ENCODE measurements at places on chromosomes 11 and 22.

DNA sequence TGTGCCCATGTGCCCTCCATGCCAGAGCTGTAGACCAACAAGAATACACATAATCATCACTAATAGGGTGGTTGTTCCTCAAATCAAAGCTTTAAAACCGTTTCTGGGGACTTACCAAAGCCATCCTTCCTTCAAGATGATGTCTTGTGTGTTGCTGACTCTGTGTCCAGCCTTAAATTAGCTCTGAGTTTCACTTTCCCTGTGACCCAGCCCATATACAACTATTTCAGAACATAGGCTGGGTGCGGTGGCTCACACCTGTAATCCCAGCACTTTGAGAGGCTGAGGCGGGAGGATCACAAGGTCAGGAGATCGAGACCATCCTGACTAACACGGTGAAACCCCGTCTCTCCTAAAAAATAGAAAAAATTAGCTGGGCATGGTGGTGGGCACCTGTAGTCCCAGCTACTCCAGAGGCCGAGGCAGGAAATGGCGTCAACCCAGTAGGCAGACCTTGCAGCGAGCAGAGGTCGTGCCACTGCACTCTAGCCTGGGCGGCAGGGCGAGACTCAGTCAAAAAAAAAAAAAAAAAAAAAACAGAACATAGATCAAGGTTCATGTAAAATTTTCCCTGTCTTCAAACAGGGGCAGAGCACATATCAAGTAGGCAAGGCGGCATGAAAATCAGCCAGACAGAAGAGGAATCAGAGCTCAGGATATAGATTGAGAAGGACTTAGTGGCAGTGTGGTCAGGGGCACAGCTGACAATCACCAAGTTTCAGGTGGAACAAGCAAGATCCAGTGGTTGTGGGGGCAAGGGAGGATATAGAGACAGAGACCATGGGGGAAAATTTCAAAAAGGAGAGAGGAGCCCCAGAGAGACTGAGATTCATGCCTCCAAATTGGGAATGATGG lies at the start of gene PLAAT2:
PLAAT2 (minus strand) TSS at position 179 of the 855 bp plus-strand sequence; CDS start at position 124, 55 bp downstream.
- no peak for DNase-seq

DNA sequence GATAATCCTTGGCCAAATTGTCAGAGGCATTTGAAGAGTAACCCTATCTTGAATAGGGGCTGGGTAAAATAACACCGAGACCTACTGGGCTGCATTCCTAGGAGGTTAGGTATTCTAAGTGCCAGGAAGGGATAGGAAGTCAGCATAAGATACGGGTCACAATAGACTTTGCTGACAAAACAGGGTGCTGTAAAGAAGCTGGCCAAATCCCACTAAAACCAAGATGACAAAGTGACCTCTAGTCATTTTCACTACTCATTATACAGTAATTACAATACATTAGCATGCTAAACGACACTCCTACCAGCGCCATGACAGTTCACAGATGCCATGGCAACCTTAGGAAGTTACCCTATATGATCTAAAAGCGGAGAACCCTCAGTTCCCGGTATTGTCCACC lies 964 bp upstream of the REXO2 start:
- DNase-seq: no peak

DNA sequence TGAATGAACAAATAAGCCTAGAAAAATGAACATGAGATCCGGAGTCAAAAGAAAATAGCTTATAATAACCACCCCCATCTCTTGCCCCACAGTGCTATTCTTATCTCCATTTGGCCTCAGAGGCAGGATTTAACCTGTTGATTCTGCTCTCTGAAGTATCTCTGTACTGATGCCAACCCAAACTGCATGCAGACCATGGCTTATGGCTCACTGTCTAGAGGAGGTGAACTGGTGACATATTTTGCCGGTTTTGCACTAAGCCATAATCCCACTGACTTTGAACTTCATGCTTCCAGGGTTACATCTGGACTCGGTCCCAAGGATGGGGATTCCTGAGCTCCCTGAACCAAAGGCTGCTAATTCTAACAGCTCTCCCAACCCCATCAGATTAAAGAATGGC lies 397.1 kb downstream of the TENM4 start:
- DNase-seq: no peak

- DNase-seq: no peak
Observed at GRCh38 chr22:42307806-42308563, 37.5 kb upstream of the TCF20 start.

DNA sequence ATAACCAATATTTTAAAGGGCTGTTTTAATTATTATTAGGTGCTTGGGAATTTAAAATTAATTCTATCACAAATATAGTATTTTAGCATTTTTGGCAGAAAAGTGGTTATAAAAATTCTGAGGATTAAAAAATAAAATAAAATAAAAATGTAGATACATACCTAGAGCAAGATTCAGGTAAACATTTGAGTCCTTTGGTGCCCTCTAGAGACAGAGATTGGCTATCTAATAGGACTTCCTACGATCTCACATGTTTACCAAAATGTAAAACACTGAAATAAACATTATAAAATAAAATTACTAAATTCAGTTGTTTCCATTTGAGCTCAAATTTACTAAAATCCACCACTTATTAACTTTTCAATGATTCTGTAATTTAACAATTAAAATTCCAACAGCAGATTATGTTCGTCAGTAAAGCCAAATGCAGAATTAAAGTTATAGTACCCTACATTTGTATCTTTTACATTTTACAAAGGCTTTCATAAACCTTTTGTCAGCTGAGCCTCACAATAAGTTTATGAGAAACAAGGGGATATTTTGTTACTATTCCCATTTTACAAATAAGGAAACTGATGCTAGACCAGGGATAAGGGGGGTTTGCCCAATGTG lies 27.7 kb downstream of the SLC36A4 start:
- no peak for DNase-seq

GRCh38 chr22:37581504-37581903 lies 1.6 kb upstream of the LGALS2 start:
- DNase-seq: no peak

- DNase-seq: no peak
Observed at GRCh38 chr22:39309364-39309861, 10.0 kb downstream of the RPL3 start.

- no peak for DNase-seq
Observed at GRCh38 chr11:119051440-119052162, 5.4 kb downstream of the HYOU1 start.

GRCh38 chr11:44090539-44090938 lies 4.9 kb upstream of the EXT2 start:
- no peak for DNase-seq

DNA sequence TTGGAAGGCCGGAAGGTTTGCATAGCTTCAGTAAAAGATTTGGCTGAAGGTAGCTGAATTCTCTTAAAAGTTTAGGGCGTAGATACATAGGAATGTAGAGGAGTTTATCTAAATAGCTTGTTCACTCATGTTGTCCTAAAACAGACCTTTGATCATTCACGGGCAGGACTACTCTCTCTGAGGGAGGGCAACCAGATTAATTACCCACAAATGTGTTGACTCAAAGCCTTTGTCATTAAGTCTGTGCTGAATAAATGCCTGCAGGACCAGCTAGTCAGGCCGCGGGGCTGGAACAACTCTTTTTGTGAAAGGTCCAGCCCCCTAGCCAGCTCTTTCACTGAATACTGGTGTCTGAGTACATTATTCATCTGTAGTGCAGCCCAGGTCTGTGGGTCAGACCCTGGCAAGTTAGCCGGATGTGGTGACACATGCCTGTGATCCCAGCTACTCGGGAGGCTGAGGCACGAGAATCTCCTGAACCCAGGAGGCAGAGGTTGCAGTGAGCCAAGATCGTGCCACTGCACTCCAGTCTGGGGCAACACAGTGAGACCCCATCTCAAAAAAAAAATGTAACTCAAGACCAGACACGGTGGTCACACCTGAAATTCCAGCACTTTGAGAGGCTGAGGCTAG lies 2.8 kb upstream of the FADD start:
- no peak for DNase-seq

- DNase-seq: no peak
Observed at GRCh38 chr11:44467931-44468330, 97.5 kb upstream of the CD82 start.

DNA sequence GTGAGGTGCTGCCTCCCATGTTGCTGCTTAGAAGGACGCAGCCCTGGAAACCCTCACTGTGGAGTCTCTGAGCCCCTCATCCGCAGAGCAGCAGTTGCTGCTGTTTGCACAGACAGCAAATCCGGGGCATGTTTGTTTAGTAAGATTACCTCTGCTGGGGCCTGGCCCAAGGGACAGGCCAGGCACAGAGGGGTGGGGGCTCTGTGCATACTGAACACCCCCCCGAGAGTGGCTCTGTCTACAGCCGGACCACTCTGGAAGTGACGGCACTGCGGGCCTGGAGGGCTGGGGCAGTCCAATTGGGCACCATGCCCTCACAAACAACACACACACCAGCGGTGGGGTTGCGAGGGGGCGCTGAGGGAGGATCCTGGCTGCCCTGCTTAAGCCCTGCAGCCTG lies 22.9 kb upstream of the CCDC188 start:
- DNase-seq: no peak

- no peak for DNase-seq
Observed at GRCh38 chr11:47425611-47426010, 628 bp downstream of the PSMC3 start.

DNA sequence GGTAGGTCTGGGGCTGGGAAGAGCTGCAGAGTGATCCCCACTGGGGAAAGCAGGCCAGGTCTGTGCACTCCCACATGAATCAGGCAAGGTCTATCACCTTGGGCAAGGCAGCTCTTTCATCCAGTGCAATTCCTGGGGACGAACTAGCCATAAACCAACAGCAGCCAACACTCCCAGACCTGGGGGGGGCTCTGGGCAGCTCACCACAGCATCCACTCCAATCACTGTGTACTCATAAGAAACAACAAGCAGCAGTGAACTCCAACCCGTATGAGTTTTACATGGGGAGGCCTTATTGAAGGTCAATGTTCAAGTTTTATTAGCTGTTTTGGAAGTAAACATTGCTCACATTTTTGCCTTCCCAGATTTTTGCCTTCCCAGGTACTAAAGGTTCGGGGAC lies 157.4 kb upstream of the NAV2 start:
- DNase-seq: no peak

DNA sequence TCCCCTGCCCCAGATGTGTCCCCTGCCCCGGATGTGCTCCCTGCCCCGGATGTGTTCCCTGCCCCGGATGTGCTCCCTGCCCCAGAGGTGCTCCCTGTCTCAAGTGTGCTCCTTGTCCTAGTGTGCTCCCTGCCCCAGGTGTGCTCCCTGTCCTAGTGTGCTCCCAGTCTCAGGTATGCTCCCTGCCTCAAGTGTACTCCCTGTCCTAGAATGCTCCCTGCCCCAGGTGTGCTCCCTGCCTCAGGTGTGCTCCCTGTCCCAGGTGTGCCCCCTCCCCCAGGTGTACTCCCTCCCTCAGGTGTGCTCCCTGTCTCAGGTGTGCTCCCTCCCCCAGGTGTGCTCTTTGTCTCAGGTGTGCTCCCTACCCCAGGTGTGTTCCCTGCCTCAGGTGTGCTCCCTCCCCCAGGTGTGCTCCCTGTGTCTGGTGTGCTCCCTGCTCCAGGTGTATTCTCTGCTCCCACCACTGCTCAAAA lies 48.7 kb upstream of the RASD2 start:
- DNase-seq: no peak

GRCh38 chr11:75563978-75564552 lies 2.0 kb downstream of the SERPINH1 start:
- no peak for DNase-seq

DNA sequence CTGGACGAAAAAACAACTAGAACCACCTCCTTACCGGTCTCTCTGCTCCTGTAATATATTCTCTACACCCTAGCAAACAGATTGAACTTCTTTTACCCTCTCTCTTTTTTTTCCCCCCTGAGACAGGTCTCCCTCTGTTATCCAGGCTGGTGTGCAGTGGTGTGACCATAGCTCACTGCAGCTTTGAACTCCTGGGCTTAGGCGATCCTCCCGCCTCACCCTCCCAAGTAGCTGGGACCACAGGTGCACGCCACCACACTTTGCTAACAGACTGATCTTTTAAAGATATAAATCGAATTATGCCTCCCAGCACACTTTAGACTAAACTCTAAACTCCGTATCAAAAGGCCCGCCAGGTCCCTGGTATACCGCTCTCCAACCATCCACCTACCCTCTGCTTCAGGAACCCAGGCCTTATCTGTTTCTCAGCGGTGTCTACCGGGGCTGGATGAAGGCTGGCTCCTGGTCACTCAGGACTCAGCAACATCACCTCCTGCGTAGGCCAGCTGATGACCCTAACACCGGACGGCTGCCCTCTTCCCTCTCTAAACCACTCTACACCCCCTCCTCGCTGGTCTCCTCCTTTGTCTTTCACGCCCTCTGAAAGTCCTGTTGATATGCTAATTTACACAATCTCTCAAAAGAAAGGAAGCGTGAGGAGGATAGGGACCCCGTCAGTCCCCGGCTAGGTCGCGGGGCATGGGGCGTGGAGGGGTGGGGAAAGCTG lies 745 bp downstream of the C22orf39 start:
- no peak for DNase-seq

DNA sequence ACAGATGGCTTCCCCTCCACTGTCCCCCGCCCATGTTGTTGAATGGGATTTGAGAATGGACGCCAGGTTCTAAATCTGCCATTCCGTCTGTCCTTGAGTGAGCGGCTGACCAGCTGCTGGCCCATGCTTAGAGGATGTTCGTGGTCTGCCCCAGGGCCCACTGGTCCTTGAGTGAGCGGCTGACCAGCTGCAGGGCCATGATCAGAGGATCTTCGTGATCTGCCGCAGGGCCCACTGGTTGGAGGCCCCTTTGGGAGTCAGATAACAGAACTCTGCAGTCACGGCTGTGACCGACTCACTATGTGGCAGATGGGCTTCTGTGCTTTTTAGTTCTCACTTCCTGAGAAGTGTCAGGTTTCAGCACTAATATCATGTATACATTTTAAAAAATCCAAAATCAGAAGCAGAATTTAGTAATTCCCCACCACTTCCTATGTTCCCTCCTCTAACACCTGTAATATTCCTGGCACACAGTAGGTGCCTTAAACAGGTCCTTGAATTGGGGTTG lies 54.1 kb downstream of the MICAL3 start:
- DNase-seq: no peak

- DNase-seq: no peak
Observed at GRCh38 chr11:86523738-86524619, 148.4 kb downstream of the ME3 start.

- no peak for DNase-seq
Observed at GRCh38 chr22:22884888-22885840, 2.5 kb upstream of the IGLL5 start.

DNA sequence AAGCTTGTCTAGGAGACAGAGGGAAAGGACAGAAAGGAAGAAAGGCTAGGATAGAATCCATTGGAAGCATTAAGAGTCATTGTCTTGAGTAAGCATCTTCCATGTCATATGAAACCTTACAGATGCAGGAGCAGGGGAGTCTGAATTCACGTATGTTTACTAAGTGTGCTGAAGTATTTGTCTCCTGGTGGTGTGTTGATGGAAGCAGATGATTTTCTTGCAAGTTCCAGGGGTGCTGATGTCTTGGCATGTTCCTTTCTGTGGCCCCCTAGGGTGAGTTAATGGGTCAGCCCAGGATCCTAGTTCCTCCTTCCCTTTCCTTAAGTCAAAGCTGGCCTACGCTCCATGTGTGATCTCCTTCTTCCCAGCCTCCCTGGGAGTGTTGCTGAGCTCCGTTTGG lies 110.2 kb downstream of the TEAD1 start:
- no peak for DNase-seq

- DNase-seq: no peak
Observed at GRCh38 chr11:56967726-56968125, 21.0 kb upstream of the OR5AK2 start.
